ENCODE measurements at places on chromosomes 4 and X.
A peak's percentile ranks its signal among the peaks of the same experiment; 100 is the strongest.

GRCh38 chr4:46839128-46839527 is 69.9 kb downstream of the COX7B2 start:
- no peak for DNase-seq

DNA sequence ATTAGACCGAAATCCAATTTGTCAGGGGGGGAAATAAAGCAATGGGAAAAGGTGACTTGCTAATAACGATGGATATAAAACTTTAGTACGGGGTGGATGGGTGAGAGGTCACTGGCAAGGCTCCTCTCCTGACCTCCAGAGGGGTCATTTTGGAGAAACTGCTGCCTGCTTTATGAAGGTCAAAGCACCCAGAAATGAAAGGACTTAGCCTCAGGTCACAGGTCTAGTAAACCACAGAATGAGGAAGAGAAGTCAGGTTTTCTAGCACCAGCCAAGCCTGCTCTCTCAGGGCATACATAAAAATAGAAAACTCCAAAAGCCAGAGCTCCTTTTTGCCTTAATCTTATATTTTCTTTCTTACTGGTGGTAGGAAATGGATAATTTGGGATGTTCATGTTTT is 134.2 kb downstream of the SHROOM3 start:
- DNase-seq, result no peak

DNA sequence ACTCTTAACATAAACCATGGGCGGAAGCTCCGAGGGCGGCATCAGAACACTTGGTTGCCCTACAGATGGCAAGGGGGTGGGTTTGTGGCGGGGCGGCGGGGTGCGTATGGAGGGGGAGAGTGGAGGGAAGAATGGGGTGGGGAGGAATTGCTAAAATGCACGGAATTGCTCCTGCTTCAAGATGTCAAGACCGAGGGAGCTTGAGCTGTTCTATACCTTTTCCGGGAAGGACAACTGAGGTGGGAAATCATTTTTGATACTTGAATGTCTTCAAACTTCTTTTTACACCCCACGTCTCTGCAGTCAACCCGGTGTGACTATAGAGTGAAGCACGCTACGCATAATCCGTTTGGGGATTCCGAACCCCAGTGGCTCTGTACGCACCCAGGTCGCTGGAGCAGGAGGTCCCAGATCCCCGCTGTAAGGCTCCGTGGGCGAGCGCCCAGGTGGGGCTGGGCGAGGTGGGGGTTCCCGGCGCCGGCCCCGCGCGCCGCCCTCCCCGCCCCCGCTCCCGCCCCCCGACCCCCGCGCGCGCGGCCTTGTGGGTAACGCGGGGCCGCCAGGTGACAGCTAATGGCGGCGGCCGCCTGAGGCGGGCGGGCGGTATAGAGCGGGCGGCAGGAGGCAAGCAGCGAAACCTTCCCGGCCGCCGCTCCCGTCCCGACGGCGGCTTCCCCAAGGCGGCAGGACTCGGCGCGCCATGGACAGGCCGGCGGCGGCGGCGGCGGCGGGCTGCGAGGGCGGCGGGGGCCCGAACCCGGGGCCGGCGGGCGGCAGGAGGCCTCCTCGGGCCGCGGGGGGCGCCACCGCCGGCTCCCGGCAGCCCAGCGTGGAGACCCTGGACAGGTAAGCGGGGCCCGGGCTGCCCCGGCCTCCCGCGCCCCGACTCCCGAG is at the start of gene MTMR1:
Gene MTMR1, plus strand, starts transcription at position 566 of the 894 bp plus-strand sequence. Its CDS starts 135 bp downstream, at position 701.
- DNase-seq, result no peak

- DNase-seq, result no peak
Observed at GRCh38 chrX:96683997-96684338, 674 bp upstream of the DIAPH2 start.

DNA sequence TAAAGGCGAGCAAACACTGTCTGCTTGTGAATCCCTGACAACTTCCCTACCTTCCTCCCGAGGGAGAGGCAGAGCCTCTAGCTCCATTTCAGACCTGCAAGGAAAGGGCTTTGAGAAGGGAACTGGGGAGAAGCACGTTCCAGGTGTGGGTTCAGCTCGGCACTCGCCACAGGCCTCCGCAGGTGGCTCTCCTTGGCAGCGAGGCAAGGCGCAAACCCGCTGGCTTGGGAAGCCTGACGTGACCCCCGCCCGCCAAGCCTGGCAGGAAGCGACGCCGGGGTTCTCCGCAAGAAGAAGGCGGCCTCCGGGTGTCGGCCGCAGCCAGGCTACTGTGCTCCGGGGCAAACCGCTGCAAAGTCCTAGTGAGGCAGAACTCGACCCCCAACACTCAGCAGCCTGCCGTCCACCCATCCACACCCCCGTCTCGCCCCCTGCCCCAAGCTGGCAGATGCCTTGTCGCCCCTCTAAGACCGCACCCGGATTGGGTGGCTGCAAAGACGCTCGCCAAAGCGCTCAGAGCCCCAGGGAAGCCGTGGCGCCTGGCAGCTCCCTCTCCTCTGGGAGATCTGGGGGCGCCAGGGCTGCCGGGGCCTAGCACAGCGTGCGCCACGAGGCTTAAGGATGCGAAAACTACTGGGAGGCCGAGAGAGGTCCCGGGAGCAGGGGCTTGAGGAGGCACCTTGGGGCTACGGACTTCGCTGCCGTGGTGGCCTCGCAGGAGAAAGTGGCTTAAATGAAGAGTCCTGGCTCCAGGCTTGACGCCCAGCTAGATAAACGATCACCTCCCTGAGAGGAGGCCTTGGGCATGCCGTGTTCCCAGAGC is 21.8 kb downstream of the NKX3-2 start:
- DNase-seq, result no peak

GRCh38 chr4:114417214-114417613 is 181.4 kb upstream of the UGT8 start:
- no peak for DNase-seq

DNA sequence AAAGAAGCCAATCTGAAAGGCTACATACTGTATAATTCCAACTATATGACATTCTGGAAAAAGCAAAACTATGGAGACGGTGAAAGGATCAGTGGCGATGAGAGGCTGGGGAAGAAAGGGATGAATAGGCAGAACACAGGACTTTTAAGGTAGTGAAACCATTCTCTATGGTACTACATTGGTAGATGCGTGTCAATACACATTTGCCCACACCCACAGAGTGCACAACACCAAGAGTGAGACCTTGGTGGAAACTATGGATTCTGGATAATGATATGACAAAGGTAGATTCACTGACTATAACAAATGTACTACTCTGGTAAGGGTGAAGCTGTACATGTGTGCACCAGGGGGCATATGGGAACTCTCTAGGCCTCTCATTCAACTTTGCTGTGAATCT is 134.5 kb downstream of the FBXW7 start:
- DNase-seq, result no peak

GRCh38 chr4:173503330-173504180 is 26.5 kb downstream of the HAND2 start:
- DNase-seq, result no peak

DNA sequence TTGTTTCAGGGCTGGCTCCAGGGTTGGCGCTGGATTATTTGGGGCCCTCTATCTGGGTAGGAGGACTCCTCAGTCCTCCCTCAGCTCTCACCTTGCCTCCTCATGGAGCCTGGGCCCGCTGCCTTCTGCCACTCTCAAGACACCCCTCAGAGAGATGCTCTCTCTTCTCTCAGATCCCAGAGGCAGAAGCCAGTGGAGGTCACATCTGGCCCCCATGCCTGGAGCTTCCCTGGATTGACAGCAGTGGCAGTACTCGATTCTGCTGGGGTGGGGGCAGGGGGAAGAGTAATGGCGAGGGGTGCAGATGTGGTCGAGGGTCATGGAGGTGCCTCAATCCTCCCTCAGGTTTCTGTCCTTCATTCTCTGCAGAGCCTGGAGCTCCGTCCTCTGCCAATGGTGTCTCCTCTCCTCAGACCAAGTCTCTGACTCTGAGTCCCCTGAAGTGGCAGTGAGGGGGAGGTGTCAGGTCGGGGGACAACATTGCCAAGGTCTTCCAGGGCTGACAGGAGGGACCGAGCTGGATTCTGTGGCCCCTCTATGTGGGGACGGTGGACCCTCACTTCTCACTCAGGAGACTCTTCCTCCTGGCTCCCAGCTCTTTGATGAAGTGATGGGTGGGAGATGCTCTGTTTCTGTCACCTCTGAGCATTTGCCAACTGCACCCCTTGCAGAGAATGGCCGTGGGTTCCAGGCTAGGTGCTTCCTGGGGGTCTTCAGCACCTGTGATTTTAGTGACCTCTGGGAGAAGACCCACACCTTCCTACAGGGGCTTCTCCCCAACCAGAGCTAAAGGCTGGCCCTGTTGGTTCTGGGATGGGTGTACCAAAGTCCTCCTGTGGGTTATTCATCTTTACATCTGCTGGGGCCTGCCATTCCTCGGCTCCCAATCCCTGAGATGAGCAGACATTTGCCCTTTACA is 10.9 kb upstream of the HSFX1 start:
- no peak for DNase-seq

GRCh38 chrX:4547213-4547836 is 833.9 kb upstream of the PRKX start:
- peak; percentile 26 for DNase-seq

DNA sequence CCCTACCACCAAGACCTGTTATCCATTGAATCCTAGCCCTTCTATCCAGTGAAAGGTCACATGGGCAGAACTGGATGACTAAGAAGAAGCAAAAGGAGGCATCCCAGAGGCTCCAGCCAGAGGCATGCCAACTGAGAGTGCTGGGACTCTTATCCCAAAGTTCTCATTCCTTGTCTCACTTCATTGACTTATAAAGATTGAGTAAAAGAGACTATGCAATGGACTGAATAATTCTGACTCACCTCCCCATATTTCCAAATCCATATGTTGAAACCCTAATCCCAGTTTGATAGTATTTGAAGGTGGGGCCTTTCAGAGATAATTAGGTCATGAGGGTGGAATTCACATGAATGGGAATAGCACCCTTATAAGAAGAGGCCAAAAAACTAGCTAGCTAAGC is 131.4 kb downstream of the COL25A1 start:
- no peak for DNase-seq

DNA sequence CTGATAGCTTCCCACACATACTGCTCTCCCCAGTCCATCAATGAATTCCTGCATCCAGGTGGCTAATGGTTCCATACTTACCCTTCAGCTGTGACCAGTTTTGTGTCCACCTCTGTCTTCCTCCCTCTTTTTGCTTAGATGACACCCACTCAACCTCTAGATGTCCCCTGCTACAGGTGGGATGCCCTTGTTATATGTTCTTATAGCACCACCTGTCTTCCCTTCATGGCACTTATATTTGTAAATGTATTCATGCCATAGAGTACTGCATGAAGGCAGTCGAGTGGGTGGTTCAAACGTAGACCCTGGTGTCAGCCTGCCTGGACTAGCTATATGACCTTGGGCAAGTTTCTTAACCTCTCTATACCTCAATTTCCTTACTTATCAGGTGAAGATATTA is 6.5 kb upstream of the USP46 start:
- DNase-seq, result peak; percentile 44

DNA sequence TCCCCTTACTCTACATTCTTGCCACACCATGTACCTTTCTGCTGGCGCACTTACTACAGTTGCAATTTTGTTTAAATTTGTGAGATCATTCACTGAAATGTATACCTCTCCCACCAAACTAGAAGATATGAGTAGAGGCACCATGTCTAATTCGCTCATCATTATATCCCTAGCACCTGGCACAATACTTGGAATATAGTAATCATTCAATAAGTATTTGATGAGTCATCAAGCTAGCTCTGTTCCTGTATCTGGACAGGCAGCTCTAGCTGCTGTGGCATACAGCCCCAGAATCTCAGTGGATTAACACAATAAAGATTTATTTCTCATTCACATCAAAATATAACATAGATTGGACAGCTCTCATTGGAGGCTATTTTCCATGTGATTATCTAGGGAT is 245.9 kb downstream of the IDS start:
- DNase-seq, result no peak

GRCh38 chr4:10470505-10470904 is 13.3 kb upstream of the ZNF518B start:
- no peak for DNase-seq

GRCh38 chr4:48118081-48118480 is 16.0 kb downstream of the TXK start:
- no peak for DNase-seq

DNA sequence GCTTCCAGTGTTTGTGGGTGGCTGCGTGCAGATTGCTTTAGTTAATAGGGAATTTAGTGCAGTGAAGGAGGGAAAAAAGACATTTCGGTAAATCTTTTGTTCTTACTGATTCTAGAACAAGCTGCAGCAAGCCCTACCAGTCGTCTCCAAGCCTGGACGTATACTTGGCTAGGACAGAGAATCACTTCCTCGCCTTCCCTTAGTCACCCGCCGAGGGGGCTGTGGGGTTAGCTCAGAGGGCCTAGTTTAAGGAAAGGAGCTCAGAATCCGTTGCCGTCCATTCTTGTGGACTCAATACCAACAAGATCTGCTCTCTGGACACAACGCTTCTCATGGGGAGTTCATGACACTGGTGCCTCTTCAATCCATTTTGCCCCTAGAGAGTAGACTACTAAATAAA is 36.3 kb upstream of the FAT1 start:
- DNase-seq, result no peak

DNA sequence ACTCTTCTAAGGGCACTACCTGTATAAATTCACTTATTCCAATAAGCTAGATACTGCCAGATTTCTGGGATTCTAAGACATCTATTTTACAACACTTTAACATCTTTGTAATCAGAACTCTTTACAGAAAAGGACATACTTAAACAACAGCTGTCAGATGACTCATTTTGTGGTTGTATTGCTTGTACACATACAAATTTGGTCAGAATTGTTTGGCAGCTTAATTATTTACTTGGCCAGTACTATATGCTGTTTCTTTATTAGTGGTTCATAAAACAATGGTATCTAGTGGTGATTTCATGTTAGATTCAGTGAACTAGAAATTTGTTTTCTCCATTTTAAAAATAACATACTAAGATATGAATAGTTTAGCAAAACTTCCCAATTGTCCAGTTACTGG is 27.2 kb downstream of the PALLD start:
- no peak for DNase-seq

- DNase-seq, result no peak
Observed at GRCh38 chr4:61571761-61572559, 371.8 kb downstream of the ADGRL3 start.
